ENCODE measurements at places on chromosomes 6 and 20.

- no peak for DNase-seq
Observed at GRCh38 chr6:151723152-151723551, 84.3 kb upstream of the ESR1 start.

GRCh38 chr6:147106759-147107401 is 97.3 kb upstream of the STXBP5 start:
- DNase-seq = no peak

DNA sequence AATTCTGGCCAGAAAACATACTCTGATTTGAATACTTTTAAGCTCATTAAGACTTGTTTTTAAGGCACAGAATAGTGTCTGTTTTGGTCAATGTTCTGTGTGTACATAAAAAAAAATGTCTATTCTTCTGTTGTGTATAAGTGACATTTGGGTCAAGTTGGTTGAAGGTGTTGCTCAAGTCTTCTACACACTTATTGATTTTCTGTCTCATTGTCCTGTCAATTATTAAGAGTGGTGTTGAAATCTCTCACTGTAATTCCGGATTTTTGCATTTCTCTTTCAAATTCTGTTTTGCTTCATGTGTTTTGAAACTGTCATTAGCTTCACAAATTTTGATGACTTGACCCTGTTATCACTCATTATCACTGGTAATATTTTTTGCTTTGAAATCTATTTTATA is 37.5 kb upstream of the EPM2A start:
- DNase-seq = no peak

GRCh38 chr6:22448291-22448711 is 121.1 kb upstream of the HDGFL1 start:
- DNase-seq = no peak

- DNase-seq = no peak
Observed at GRCh38 chr20:58010666-58011065, 217.8 kb downstream of the ANKRD60 start.

- DNase-seq = no peak
Observed at GRCh38 chr20:40442181-40442963, 246.7 kb downstream of the MAFB start.

DNA sequence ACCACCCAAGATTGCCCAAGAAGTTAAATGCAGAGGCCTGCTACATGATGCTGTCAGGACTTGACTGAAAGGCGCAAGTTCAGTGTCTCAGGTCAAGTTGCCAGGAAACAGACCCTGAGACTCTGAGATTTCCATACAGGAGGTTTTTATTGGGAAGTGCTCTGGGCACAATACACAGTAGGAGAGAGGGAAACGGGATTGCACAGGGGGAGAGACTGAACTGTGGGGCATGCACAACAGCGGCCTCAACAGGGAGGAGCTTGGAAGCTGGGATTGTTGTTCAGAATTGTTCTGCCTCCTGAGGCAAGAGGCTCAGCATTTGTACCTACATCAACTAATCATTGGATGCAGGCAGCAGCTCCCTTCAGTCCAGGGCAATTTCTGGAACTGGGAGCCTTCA is 6.7 kb downstream of the STX11 start:
- no peak for DNase-seq

DNA sequence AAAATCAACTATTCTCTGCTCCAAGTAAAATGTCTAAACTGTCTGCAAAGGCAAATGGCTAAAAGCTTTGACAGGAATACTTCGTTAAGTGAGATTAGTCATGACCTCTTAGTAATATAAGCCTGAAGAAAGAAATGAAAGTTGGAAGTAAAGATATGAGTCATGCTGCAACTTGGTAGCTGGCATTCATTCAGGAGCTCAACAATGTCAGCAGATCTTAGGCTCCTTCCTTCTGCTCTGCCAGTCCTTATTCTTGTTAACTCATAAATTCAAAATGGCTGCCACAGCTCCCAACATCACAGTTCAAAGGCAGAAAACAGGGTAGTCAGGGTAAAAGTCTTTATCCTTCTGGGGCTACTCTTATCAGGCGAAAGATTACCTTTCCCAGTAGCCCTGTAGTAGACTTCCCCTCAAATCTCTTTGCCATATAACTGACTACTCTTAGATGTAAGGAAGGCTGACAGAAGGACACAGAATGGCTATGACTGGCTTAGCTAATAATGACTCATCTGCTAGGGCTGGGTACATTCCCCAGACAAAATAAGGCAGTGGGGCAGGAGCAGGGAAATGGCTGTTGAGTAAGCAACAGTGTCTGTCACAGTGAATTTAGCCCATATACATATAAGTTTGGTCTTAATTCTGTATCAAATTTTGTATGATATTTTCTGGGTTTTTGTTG is 24.4 kb upstream of the C6orf62 start:
- DNase-seq = no peak

- DNase-seq = no peak
Observed at GRCh38 chr6:116500969-116501433, 10.4 kb upstream of the CALHM5 start.

GRCh38 chr6:3376893-3377535 is 79.8 kb downstream of the SLC22A23 start:
- DNase-seq = no peak

- no peak for DNase-seq
Observed at GRCh38 chr6:36593569-36594028, 563 bp upstream of the SRSF3 start.

DNA sequence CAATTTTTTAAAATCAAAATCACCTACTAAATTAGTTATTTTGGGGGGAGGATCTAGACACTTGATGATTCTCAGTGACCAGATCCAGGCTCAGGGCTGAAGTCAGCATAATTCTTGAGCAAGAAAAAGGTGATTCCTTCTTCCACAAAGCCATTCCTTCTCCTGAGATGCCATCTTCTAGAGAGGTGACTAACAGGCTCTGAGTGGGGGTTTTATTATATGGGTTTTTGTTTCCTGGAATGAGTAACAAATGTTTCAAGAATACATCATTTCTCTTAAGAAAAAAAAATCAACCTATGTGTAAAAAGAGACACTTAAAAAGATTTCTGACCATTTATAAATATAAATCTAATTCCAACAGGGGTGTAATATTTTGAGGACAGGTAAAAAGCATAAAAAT is 154.3 kb downstream of the NFATC2 start:
- no peak for DNase-seq

DNA sequence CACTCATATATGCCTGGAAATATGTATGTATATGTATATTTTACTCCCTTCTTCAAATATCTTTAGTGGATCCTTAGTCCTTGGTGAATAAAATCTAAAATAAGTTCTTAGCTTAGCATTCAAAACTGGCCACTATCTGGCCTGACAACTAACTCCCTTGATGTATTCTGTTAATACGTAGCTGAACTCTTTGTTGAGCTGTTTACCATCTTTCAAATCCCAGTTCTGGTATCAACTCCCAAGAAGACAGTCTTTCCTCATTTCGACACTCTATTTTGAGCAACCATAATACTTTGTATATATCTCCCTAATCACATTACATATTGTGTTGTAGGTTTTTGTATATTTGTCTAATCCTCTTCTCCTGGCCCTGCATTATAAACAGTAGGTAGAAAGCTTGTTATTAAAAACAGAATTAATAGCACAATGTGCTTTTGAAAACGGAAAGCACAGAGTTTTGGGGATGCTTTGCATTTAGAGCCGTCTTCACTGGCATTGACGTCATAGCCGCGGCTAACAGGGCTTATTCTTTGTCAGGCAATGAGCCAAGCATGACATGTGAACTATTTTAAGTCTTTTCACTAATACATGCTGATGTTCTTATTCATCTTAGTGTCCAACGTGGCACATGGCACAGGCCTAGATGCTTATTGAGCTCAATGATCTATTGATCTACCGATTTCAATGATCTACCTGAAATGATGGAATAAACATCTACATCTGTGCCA is 47.2 kb upstream of the CCN2 start:
- DNase-seq = no peak

- no peak for DNase-seq
Observed at GRCh38 chr20:17300113-17300512, 73.3 kb downstream of the PCSK2 start.

- no peak for DNase-seq
Observed at GRCh38 chr6:1867197-1867596, 257.5 kb downstream of the FOXC1 start.

GRCh38 chr6:134626086-134626485 is 308.2 kb upstream of the SGK1 start:
- DNase-seq = no peak

GRCh38 chr6:105618247-105618646 is 215.4 kb upstream of the PREP start:
- no peak for DNase-seq

- DNase-seq = no peak
Observed at GRCh38 chr20:7723284-7723683, 217.0 kb downstream of the HAO1 start.

DNA sequence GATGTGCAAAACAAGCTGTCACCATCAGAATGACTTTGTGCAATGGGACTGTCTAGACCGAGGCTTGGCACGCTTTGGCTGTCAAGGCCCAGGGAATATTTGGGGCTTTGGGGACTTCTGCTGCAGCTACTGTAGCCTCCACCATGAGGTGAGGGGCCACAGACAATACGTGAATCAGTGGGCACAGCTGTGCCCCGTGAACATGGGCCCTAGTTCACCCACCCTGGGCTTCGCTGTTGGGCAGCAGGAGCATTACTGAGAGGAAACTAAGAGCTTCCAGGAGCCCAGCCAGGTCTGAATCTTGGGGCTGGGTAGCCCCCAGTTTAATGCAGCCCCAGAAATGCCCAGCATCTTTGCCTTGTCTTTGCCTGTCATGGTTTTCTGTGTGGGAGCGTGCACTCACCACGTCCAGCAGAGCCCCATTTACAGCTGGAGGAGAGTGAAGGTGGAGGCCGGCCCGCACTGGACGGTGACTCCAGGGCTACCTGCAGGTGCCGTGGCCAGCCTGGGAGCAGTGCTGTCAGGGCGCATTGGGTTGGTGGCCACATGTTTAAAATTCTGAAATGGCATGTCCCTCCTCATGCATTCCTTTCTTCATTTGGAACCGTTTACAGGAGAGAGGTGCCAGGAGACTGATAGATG is 34.7 kb downstream of the DUSP22 start:
- DNase-seq = no peak

- DNase-seq = no peak
Observed at GRCh38 chr6:71983131-71983530, 96.8 kb downstream of the RIMS1 start.

DNA sequence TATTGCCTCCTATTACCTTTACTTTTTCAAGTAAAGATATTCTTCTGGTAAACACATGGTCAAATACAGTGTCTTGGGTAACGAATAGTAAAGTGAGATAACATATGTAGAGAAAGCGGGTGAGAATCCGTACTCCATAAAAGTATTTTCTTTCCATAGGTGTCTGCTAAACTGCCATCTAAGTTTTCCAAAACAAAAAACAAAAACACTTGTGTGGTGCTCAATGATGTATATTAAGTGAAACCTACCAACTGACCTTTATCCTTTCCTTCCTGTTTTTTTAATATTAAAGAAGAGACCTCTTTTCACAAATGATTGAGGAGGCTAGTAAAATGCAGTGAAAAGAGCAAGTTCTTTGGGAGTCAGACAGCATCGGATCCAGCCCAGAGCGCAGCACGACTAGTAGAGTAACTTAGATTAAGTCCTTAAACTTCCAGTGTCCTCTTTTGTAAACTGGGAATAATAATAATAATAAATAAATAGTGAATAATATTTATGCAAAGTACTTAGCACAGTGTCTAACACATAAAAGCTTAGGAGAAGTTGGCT is 437 bp upstream of the CDKAL1 start:
- no peak for DNase-seq

- DNase-seq = no peak
Observed at GRCh38 chr6:145147981-145148749, 587.2 kb downstream of the EPM2A start.

GRCh38 chr20:57309544-57310115 is 20.0 kb upstream of the SPO11 start:
- no peak for DNase-seq

DNA sequence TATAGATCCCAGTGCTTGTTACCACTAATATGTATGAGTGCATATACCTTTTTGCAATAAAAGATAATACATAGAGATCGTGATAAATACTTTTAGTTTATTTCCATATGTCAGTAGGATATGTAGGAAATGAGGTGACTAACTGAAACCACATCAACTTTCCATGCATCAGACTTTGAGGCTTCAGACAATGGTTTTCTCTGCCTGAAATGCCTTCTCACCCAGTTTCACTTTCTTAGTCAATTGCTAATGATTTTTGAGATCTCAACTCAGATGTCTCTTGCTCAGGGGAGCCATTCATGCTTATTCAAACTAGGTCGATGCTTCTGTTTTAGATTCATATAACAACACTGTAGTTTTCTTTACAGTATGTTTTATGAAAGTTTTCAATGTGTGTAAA is 626.6 kb upstream of the ADGRB3 start:
- no peak for DNase-seq

DNA sequence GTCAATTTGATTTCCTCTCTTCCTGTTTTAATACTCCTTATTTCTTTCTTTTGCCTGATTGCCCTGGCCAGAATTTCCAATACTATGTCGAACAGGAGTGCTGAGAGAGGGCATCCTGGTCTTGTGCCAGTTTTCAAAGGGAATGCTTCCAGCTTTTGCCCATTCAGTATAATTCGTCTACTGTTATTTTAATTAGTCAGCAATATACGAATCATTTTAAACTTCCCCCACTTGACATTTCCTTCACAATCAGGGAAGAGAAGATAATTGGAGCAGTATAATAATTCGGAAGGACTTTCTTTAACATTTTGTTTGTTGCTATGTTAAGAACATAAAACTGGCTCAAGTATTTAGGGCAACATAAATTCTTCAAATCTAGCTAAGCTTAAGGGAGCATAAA is 860.3 kb upstream of the SLC35B3 start:
- DNase-seq = no peak

- DNase-seq = no peak
Observed at GRCh38 chr6:7621761-7622160, 31.8 kb downstream of the SNRNP48 start.

GRCh38 chr20:61904456-61904855 is 161.2 kb downstream of the TAF4 start:
- no peak for DNase-seq

GRCh38 chr6:134449781-134450180 is 131.9 kb upstream of the SGK1 start:
- DNase-seq = no peak

DNA sequence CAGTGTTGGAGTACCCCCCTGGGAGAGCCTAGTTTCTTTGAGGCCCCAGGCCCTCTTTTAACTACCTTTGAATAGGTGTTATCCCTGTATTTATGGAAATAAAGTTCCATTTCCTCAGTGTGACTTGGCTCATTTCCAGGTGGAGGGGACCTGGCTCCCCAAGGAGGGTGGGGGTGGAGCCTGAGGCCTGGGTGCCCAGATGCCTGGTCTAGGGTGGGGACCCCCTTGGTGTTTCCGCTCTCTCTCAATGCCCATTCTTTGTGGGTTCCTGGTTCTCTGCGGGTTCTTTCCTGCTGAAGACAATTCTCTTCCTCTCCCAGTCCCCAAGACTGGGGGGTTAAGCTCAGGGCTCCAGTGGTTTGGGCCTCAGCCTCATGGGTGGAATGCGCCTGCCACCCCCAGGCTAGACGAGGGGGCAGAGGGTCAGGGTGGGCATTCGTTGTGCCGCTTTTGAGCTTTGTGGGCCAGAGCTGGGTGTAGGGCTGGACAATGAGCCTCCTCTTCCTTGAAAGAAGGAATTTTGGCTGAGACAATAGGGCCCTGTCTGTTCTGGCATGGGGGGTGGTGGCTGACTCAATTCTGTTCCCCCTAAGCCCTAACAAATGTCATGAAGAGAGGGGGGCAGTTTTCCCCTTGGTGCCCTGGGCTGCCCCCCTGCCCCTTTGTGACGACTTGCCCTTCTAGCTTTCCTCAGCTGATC is 686 bp upstream of the EGFL8 start:
- DNase-seq = no peak

GRCh38 chr20:4871486-4871885 is 129.8 kb downstream of the SLC23A2 start:
- no peak for DNase-seq

- no peak for DNase-seq
Observed at GRCh38 chr6:37690964-37691735, 6.5 kb downstream of the MDGA1 start.

All from stimulated activated CD8-positive, alpha-beta memory T cell treated with anti-CD3 and anti-CD28 coated beads, Interleukin-7, amount 100 ng/mL, for 1 hour (primary cell).